NCI-H748 treated with DMSO at 0.1 percent for 48 hours (cell line): ENCODE measurements at places on chromosomes 16 and 17.

GRCh38 chr16:5874899-5875298 is 777.3 kb upstream of the EEF2KMT start:
- DNase-seq: peak; percentile 22

DNA sequence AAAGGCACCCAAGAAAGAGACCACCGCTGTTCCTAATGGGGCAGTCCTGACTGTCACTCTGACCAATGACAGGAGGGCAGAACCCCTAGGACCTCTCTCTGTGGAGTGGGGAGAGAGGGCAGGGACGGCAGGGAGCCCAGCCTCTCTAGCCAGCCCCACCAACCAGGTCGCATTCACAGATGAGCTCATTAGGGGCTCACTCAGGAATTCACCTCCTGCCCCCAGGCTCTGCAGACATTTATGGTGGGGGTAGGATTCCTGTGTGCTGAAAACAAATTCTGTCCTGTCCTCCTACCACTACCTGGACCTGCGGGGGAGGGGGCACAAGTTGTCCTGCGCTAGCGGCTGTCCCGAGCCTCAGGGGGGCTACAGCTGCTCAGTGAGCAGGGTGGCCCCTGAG is 27.7 kb upstream of the GPRC5C start:
- DNase-seq: no peak

GRCh38 chr17:39607851-39608130 is at the start of gene NEUROD2:
Gene NEUROD2 (minus strand): TSS chr17:39607920. CDS start chr17:39606599, 1,321 bp downstream.
- no peak for DNase-seq

GRCh38 chr16:58128711-58129096 is 477 bp downstream of the CFAP20 start:
- DNase-seq: peak; percentile 20

GRCh38 chr17:73052923-73053322 is 39.6 kb downstream of the SLC39A11 start:
- DNase-seq: no peak

- DNase-seq: no peak
These were observed at the start of gene TNFRSF12A for GRCh38 chr16:3020247-3020603. Gene TNFRSF12A (plus strand): TSS chr16:3020368. CDS start chr16:3020398, 30 bp downstream.

GRCh38 chr17:75342996-75343395 is 53.8 kb upstream of the SLC25A19 start:
- DNase-seq: no peak

DNA sequence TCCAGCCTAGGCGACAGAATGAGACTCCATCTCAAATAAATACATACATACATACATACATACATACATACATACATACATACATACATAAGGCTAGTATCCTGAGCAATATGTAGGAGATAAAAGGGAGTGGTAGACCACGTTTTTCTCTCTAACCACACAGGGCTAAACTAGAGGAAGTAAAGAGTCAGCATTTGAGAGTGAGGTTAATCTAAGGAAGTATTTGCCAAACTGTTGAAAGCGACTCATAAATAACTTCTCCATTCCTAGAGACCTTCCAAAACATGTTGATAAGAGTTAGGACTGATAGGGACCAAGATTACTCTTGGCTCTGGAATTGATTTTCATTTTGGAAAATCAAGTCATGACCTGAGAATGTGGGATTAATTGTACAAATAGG is 68.9 kb downstream of the NEUROD2 start:
- no peak for DNase-seq

DNA sequence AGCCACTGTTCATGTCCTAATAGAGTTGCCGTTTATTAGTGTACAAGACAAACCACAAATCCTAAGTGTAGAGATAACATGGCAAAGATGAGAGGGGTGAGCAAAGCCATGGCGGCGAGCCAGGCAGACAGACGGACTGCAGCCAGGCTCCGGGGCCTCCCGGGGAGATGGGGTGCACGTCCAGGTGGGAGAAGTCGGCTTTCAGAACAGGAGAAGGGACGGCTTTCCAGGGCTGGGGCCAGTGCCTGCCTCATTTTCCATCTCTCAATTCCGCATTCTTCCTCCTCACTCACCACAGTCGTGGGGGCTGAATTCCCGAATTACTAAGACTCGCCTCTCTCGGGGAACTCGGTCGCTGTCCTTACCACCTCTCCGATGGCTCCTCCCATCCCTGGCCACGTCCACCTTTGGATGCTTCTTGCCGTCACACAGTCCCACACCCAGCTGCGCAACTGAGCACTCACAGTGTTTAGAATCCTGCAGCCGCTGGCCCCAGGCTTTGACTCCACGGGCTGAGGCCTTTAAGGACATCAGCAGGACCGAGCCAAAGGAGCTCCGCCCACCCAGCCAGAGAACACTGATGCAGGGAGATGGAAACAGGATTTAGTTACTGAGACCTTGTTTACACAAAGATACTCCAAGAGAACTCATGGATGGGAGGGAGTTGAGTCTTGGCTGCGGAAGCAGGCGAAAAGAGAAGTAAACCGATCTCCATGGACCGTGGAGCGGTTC is 59.7 kb downstream of the RNF112 start:
- DNase-seq: peak; percentile 72

DNA sequence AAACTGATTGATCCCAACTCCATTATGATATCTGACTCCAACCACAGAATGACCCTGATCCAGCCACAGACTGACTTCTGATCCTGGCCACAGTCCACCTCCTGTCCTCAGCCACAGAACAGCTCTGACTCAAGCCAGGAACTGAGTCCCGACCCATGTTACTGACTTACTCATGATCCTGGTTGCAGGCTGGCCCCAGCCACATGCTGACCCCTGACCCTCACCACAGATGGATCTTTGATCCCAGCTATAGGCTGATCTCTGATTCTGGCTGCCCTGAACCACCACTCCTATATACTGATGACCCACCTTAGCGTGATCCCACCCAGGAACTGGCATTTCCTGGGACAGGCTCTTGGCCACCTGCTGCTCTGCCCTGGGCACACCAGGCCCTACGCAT is 32.2 kb upstream of the IL21R start:
- no peak for DNase-seq

GRCh38 chr17:56909742-56910508 is 3.9 kb downstream of the TRIM25 start:
- no peak for DNase-seq

DNA sequence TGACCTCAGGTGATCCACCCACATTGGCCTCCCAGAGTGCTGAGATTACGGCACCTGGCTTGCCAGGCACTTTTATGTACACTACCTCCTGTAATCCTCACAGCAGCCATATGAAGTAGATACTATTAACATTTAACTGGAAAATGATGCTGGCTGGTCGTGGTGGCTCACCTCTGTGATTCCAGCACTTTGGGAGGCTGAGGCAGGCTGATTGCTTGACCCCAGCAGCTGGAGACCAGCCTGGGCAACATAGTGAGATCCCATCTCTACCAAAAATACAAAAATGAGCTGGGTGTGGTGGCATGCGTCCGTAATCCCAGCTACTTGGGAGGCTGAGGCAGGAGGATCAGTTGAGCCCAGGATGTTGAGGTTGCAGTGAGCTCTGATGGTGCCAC is 2.0 kb upstream of the MAPK3 start:
- no peak for DNase-seq

DNA sequence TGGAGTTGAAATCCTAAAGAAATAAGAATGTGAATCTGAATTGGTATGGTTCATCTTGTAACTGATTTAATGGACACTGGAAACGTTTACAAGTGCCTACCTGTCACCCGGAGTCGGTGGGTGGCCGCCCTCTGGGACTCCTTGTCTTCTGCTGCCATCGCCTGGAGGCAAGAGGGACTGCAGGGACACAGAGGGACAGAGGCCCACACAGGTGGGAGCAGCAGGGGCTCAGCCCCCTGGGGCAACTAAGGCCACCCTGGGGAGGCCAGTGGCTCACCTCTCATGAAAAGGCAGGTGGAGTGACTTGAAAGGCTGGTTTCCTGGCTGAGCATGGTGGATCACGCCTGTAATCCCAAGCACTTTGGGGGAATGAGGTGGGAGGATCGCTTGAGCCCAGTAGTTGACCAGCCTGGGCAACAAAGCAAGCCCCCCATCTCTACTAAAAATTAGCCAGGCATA is 23.2 kb downstream of the TMEM92 start:
- DNase-seq: peak; percentile 47

GRCh38 chr17:51015145-51015558 is 105.5 kb downstream of the SPAG9 start:
- peak; percentile 62 for DNase-seq

GRCh38 chr17:65364438-65364837 is 197.0 kb downstream of the AXIN2 start:
- DNase-seq: no peak

DNA sequence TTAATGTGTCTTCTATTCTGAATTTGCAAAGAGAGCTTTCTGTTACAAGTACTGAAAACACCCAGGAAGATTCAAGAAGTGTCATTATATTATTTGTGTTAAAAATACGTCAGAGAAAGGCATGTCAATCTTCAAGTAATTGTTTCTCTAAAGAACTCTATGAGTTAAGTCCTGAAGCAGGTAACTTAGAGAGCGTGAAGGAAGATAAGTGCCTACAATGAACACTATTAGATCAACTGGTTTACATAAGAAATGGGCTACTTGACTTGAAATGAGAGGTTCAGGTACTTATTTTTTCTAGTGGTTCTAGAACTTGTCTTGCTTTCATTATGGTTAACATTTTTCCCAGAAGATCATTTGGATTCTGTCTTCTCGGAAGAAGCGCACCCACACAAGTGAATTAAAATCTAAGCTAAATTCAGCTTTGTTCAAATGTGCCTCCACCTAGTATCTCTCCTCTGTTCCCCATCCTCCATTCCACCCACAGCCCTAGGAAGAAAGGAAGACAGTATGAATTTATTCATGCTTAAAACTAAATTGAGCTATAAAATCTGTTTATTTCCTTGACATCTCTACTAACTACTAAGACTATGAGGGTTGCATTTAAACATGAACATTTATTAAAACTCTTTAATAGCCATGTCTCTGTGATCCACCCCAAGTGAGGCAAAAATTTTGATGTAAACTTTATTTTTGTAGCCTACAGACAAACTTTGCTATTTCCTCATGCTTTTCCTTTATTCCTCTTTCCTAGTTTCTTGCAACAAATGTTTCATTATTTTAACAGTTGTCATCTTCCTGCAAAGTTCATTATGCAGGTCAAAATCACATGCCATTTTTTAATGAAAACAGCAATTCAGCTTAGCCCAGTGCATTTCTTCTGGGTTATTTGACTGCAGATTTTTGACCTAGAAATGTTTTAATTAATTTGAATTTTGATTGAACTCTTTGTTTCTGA is 206.8 kb downstream of the KCNJ2 start:
- no peak for DNase-seq

- no peak for DNase-seq
These were observed 7.0 kb upstream of the METTL22 start for GRCh38 chr16:8614435-8615029.

DNA sequence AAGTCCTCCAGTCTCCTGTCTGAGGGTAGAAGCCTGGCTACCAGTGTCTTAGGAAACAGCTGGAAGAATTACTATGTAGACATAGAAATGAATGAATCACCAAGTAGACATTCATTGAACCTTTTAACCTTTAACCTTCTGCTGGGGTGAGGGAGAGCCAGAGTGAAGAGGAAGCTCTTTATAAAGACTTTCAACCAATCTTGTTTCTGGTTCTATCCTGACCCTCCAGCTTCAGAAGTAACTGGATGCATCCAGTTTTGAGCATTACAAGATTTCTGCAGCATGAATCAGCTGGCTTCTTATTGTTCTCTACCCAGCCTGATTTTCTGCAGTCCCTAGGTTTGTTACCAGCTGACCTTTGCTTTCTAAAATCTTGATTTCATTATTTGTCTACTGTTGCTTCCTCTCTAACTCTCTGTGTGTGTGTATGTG is 8.5 kb downstream of the TEKT1 start:
- no peak for DNase-seq

DNA sequence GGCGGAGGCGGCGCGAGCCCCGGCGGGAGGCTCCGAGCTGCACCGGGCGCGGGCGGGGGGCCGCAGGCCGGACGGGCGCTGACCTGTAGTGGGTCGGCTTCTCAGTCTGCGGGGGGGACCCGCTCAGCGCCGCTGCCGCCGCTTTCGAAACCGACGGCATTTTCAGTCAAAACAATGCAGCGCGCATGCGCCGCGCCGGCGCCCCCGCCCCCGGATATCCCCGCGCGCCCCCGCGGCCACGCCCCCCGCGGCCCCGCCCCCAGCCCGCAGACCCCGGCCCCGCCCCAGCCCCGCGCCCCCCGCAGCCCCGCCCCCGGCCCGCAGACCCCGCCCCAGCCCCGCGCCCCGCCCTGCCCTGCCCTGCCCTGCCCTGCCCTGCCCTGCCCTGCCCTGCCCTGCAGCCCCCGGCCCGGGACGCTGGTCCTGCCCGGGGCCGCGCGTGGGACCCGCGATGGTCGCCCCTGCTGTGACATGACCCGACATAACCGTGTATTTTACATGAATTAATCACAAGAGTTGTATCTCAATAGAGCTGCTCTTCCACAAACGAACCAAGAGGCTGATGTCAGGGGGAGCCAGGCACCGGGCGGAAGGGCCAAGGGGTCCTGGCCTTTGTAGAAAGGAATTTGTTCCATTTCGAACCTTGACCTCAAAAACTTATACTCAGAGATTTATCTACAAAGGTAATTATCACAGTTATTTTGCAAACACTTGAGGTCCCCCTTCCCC is at the start of gene UNKL:
UNKL (minus strand) TSS at position 173 of the 729 bp plus-strand sequence; CDS start at position 160, 13 bp downstream.
- peak; percentile 2 for DNase-seq

DNA sequence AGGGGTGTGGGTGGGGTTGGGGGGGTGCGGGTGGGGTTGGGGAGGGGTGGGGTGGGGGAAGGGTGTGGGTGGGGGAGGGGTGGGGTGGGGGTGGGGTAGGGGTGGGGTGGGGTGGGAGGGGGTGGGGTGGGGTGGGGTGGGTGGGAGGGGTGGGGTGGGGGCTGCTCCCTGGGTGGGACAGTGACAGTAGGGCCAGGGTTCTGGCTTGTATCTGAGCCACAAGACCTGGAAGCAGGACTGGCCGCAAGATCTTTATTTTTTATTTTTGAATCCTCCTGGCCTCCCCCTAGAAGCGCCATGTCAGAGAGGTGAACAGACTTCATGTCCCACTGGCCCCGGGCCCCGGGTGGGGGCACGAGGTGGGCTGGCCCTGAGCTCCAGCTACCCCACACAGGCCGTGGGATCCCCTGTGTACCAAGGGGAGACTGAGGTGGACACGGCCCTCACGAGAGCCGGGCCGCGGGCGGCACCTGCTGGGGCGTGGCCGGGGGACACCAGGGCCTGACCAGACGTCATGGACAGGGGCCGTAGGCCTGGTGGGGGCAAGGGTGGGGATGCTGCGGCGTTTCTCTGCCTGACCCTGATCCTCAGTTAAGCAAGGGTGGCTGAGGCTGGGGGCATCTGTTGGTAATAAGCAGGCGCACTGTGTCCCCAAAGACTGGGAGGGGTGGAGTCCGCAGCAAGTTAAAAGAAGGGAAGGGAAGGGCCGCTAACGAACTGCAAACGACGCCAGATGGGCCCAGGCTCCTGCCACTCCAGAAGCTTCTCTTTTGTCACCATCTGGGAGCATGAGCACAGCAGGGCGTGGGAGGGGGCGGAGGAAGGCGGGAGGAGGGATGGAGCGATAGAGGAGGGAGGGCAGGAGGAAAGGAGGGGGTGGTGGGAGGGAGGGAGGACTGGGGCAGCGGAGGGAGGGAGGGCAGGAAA is 22.3 kb upstream of the PABPN1L start:
- no peak for DNase-seq

DNA sequence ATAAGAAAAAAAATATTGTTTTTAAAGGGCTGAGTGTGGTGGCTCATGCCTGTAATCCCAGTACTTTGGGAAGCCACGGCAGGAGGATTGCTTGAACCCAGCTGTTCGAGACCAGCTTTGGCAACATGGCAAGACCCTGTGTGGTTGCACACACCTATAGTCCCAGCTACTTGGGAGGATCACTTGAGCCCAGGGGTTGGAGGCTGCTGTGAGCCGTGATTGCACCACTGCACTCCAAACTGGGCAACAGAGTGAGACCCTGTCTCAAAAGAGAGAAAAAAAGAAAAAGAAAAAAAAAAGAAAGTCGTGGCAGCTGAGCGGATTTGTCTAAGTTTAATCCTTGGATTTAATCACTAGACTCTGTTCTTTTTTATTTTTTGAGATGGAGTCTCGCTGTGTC is 6.3 kb upstream of the FCSK start:
- DNase-seq: no peak
